ENCODE measurements at places on chromosomes 7 and 10. TPM values are rescaled to one million over a fixed set of nuclear protein-coding genes. Genes with fewer than 3 reads are reported as not detected.

The USP6NL gene
- 12.8 TPM for polyA plus RNA-seq

The SLC26A3 gene
- not detected for polyA plus RNA-seq

The LRRD1 gene
- polyA plus RNA-seq: not detected

The CCDC146 gene
- polyA plus RNA-seq: 18.9 TPM

The TCERG1L gene
- 0.81 TPM for polyA plus RNA-seq

The ABCA13 gene
- polyA plus RNA-seq: not detected

The MKX gene
- 4.2 TPM for polyA plus RNA-seq

The UCMA gene
- polyA plus RNA-seq: not detected

The GIMAP1 gene
- polyA plus RNA-seq: not detected

Data from Purkinje cell (primary cell).